ENCODE measurements at places on chromosomes 6 and 20.

DNA sequence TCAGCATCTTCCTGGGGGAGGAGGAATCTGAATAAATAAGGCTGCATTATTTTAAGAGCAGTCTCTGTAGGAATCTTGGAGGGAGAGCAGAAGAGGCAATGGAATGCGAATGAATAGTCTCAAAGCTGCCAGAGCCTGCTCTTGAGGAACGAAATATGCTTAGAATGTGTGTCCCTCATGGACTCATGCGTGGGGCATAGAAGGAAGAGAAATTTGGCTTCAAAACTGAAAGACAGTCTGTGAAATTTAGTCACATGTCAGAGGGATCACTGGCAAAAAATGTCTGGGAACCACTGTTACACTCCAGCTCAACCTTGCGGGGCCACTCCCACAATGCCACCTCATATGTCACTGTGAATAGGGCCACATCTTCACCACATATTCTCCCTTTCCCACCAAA is 95.5 kb downstream of the GJA10 start:
- no peak for DNase-seq

DNA sequence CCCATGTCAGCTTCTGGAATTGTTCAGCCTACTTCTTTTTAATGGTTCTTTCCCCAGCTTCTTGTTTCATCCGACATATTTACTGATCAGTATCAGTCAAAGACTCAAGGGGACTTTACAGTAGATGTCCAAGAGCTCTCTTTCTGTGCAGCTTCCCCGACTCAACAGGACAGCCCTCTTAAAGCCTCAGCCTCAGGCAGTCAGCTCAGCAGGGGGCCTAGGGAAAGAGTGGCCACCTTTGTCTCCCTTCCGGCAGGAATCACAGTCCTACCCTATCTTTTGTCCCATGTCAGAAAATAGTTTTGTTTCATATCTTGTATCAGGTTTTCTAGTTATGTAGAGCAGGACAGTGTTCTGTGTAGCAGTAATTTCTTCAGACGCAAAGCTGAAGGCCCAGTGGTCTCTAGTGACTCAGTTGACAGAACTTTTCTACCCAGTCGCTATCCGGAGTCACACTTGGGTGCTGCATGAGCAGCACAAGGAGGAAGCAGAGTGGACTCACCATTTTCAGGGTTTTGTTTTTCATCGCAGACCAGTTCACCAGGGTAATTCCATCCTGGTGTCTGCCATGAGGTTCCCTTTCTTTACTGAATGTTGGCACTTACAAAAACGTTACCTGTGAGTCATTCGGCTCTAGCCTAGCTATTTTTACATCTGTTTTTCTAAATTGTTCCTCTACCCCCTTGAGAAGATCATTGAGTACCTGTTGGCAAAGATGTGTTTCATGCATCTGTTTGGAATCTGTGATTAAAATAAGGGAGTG is 47.7 kb downstream of the SPATA2 start:
- DNase-seq, result no peak

DNA sequence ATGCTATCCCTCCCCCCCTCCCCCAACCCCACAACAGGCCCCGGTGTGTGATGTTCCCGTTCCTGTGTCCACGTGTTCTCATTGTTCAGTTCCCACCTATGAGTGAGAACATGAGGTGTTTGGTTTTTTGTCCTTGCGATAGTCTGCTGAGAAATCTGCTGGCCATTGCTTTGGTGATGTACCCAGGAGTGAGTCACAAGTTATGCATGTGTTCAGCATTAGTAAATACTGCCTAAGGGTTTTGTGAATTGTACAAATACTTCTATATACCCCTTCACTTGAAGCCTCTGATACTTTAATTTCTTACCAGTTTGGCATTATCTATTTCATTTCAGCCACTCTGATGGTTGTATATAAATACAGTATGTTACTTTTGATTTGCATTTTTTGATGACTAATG is 711.3 kb upstream of the GJE1 start:
- no peak for DNase-seq

GRCh38 chr6:4185419-4185818 is 50.0 kb upstream of the ECI2 start:
- DNase-seq, result no peak

DNA sequence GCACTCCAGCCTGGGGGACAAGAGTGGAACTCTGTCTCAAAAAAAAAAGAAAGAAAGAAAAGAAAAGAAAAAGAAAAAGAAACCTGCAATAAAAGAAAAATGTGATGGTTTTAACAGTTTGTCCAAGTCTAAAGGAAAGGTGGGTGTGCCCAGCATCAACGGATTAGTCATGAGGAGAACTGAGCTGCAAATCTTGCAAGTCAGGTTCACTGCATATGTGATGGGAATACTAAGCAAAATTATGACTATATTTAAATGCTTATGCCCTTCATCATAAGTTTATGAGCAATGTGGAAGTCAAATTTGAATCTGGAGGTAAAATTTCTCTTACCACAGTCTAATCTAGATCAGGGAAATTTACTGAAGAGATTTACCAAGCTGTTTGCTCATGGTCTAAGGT is 13.1 kb upstream of the CDK19 start:
- DNase-seq, result no peak
